ENCODE measurements at places on chromosomes 7 and 10.

DNA sequence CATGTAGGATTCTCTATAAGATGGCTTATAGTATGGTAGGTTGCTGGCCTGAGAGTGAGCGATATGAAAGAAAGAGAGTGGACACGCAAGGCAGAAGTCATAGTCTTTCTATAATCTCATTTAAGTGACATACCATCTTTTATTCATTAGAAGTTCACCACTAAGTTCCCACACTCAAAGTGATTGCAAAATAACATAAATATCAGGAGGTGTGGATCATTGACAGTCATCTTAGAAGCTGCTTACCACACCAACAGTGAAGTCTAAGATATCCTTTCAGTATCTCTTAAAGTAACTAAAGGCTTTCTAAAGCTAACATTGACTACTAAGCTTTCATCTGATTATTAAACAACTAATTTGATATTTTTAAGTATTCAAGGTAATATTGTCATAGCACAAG, 36.9 kb upstream of the GNAI1 start:
- ATAC-seq: no peak

DNA sequence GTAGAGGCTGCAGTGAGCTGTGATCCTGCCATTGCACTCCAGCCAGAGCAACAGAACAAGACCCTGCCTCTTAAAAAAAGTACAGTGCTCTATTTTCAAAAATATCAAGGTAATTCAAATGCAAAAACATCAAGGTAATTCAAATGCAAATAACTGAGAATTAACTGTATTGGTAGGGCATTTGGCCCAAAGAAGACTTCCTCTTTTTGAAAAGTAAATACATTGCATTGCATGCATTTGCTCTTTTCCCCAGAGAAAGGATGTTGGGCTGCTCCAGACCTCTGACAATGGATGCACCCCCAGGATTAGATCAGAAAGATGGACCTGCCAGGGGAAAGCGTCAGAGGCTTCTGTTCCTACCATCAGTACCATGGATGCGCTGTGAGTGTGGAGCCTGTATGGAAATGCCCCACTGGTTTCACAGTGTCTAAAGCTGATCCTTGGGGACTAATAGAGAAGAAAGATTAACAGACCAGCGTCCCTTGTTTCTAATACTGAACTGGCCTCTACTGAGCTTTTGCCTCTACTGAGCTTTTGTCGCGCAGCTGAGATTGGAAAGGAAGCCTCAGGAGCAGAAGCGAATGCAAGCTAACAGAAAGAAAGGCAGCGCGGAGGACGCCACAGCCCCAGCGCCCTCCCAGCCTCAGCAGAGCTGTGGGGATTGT, 93.5 kb upstream of the LYZL2 start:
- no peak for ATAC-seq

DNA sequence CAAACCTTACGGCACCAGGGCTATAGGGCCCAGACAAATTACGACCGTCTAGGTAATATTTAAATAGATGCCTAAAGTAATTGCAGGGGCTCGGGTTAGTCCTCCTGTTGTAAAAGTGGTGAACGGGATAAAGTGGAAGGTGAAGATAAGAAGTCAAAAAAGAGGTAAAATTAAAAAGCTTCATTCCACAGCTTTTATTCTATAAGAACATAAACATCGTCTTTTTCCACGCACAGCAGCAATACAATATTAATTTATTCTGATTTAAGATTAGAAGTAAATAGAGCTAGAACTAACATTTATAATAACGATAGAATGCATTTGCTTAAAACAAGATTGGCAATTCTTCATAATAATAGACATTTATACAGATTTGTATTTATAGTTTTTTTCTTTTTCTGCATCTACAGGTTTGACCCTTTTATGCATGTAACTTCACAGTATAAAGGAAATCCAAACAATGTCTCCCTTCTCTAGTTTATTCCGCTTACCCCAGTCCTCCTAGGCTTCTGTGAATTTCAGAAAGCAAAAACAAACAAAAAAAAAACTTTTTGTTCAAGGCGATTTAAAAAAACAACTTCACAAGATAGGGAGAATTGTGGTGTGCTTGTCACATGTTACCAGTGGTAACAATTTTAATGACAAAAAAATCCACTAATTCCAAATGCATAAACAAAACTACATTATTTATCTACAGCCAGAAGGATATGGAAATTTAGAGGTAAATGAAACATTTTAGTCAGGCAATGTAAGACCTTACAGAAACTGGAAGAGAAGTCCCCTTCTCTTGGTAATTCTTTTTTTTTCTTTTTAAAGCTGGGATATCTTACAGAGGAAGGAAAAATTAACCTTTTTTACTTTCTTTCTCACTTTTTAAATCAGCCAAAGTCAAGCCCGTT, 3.4 kb downstream of the HOXA10 start:
- no peak for ATAC-seq

GRCh38 chr10:43194266-43194665, 56.0 kb downstream of the CSGALNACT2 start:
- ATAC-seq: no peak

DNA sequence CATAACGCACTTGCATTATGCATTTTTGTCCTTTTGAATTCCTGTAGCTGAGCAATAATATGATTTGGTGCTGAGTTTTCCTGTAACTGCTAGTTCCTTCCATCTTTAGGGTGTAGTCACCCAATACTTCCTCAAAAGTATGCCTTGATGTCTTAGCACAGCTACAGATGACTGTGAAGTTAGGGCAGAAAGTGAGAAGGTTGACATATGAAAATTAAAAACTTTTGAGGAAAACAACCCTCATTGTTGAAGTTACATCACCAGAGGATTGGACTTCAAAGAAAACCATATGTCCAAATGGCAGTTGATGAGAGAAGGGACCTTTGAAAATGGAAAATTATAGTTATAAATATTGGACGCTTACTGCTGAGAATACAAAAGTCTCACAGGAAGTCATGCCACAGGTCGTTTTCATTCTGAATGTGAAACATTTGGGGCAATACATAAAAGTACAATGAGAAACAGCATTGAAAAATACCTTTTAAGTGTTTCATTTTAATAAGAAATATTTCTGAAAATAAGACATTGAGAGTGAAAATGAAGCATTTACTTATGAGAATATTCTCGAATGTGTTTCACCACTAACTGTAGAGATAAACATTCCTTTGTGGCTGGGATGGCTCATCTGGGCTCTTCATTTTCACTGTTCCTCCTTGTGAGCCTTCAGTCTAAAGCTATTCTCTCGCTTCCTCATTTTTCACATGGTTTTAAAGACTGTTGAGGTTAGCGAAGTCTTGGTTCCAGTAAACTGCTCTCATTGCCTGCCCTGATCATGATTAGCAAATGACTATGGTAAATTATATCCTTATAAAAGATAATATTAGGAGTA, 61.4 kb upstream of the NME8 start:
- no peak for ATAC-seq

- no peak for ATAC-seq
Measured at GRCh38 chr10:75398200-75398691, 3.3 kb downstream of the ZNF503 start.

DNA sequence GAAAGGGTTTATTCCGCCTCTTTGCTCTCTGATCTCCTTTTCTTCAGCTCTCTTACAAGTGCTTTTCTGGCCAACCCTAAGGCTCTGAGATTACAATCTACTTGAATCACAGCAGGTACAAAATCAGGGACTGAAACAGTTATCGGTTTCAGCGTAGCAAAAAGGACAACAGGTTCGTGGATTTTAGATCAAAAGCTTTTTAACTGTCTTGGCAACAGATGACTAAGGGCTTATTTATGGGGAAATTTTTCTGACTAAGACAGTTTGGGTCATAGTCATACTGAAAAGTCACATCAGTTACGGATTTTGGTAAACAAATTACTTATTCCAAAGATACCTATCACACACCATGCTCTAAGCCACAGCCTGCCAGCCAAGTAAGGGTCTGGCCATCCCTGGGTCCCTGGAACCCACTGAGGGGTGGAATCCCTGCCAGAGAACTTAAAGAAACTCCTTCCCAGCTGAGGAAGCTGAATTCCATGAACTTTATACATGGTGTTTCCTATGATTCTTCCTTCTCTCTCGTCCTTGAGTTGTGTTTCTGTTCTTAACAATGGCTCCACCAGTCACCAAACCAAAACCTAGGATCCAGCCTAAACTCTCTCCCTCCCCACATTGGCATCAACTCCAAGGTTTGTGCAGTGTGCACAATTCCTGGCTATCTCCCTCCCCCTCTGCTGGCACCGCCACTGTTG, 169.3 kb downstream of the FAM107B start:
- peak; percentile 16 for ATAC-seq

GRCh38 chr7:127346575-127347256, 45.8 kb downstream of the ZNF800 start:
- ATAC-seq: no peak

GRCh38 chr7:70156057-70156456, 557.8 kb downstream of the AUTS2 start:
- no peak for ATAC-seq

- no peak for ATAC-seq
Measured at GRCh38 chr7:134440476-134440875, 18.4 kb downstream of the AKR1B1 start.

DNA sequence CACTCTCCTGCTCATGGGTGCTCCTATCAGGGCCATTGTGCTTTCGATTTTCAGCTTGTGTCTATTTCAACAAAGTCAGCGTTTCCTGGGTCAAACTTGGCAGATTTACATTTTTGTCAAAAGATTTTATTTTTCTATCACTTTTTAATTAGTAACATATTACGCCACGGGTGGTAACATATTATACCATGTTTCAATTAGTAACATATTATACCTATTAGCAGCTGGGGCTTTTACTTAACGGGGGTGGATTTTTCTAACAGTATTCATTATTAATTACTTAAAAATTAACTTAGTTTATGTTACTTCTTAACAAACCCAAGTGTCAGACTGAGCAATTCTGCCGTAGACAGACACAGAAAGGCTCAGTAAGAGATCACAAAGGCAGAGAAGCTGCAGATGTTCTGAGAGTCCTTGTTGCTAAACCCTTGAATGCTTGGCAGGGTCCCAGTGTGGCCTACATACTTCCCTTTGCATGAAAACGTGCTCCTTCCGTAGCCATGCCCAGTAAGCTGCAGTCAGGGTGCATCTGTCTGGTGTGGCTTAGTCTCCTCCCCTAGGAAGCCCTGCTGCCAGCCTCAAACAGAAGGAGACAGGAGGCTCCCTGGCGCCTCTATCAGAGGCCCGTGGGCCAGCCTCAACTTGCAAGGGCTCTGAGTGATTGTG, 263.1 kb upstream of the CXCL12 start:
- no peak for ATAC-seq

DNA sequence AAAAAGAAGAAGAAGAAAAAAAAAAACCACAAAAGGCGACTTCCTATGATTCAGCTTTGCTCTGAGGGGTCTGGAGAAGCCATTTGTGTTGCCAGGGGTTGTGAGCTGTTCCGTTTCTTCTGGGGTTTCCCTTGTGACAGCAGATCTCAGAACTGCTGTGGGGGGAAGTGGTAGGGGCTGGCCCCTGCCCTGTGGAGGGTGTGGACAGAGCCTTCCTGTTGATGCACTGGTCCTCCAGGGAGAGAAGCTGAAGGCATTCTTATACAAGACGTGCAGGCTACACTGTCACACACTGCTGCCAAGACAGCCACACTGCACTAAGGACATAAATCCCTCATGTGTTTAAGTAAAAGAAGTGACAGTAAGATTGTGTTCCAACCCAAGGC, 17.3 kb upstream of the CSGALNACT2 start:
- ATAC-seq: no peak

GRCh38 chr7:50584386-50584785, 19.2 kb upstream of the DDC start:
- ATAC-seq: no peak

DNA sequence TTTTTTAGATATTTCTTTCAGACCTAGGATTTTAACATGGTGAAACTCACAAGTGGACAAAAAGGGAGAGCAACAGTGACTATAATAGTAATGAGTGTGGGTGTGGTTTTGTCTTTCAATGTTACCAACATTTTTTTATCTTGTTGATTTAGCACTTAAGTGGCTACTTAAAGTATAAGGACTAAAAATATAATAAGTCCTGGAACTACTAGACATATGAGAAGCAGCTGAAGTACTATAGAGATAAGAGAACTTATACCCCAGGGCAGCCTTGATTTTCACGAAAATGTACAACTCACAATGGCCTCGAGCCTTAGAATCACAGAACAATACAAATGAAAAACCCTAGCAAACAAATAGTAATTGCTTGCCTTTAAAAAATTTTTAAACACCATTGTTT, 1151.8 kb downstream of the TYW1 start:
- no peak for ATAC-seq

DNA sequence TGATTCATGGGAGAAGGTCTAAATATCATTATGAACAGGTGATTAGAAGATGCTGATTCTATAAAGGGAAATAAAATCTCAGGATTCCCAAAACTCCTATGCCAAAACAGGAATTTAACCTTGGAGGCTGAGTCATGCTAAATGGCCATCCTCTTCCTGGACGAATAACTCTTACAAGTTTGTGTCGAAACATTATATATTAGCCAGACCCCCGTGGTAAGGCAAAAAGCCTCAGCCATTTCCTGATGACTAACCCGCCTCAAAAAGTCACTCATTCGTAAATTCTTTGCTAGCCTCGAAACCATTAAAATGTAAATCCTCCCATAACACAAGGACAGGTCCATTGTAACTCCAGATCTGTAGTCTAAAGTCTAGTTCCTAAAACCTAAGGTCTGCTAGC, 32.0 kb downstream of the CUL2 start:
- ATAC-seq: peak; percentile 87

GRCh38 chr7:33841705-33842129, 63.6 kb upstream of the BMPER start:
- ATAC-seq: peak; percentile 52

DNA sequence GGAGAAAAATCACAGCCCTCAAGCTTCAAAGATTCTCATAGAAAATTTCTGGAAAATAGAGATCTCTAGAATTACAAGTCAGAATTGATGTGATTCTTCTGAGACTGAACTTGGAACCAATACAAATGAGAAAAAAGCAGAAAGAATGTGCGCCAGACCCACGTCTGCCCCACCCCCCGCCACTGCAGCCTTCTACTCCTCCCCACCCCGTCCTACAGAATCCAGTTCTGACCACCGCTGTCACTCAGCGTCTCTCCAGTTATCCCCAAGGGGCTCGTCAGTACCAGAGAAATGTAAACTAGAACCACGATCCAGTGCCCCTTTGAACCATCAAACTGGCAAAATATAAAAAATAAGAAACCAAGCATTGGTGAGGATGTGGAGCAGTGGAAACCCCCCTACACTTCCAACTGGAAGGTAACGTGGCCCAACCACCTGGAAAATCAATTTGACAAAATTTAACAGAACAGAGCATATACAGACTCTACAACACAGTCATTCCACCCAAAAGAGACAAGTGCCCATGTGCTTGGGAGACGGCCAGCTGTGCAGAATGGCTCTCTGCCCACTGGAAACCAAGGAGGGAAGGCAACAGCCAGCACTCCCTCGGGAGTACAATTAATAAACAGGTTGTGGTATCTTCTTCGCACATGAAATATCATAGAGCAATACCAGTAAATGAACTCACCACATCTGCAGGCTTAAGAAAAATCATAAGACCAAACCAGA, 397.9 kb downstream of the TNS3 start:
- no peak for ATAC-seq

All from SK-N-SH treated with all-trans-retinoic acid at 6 μM for 48 hours (cell line).